Activated CD4-positive, alpha-beta T cell treated with anti-CD3 and anti-CD28 coated beads for 24 hours (primary cell): ENCODE measurements at places on chromosomes 5 and 9.

DNA sequence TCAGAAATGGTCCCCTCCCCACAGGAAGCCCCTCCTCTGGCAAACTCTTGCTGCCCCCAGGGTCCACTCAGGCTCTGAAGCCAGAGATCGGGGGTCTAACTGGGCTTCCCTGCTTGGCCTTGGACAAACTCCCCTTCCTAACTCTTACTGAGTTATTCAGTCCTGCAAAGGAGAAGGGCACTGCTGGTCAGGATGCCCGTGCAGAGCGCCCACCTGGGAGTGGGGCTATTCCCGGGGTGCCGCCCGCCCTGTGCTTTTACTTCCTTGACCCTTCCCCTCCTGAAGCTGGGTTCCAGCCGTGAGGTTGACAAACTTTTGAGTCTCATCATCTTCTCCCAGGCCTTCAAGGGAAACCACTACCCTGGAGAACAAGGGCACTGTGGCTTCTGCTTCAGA is 4.9 kb downstream of the TBC1D9B start:
- DNase-seq, result no peak

DNA sequence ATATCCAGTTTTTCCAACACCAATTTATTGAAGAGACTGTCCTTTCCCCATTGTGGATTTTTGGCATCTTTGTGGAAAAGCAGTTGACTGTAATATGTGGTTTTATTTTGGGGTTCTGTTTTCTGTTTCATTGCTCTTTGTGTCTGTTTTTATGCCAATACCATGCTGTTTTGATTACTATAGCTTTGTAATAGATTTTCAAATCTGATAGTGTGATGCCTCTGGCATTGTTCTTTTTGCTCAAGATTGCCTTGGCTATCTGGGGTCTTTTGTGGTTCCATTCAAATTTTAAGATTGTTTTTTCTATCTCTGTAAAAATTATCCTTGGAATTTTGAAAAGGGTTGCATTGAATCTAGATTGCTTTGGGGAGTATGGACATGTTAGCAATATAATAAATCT is 99.5 kb downstream of the NDUFAF2 start:
- no peak for DNase-seq

- no peak for DNase-seq
Measured at GRCh38 chr9:35091536-35091935, 4.9 kb downstream of the PIGO start.

DNA sequence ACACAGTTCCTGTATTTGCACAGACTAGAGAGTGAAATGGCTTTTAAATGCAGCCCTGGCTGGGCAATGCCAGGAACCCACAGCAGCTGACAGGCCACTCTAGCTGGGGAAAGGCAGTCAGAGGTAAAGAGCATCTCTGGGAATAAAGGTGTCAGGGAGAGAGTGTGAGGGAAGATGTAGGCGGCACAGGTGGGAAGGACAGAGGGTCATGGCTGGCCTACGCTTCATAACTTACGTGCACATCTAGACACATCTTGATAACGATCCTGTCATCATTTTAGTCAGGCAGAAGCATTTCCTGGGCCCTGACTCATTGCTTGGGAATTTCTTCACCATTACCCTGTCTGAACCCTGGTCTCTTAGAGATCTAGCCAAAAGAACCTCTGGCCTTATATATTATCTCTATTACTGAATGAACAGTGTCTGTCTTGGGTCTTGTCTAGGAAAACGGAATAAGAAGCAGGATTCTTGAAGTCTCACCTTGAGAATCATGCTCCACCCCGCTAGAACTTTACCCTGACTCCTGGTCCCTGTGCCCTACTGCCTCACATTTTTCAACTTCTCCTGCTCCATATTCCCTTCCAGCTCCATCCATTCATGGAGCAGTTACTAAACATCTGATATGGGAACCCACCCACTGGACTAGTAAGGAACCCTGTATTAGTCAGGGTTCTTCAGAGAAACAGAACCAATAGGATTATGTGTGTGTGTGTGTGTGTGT is 106.4 kb upstream of the ELL2 start:
- DNase-seq, result no peak

DNA sequence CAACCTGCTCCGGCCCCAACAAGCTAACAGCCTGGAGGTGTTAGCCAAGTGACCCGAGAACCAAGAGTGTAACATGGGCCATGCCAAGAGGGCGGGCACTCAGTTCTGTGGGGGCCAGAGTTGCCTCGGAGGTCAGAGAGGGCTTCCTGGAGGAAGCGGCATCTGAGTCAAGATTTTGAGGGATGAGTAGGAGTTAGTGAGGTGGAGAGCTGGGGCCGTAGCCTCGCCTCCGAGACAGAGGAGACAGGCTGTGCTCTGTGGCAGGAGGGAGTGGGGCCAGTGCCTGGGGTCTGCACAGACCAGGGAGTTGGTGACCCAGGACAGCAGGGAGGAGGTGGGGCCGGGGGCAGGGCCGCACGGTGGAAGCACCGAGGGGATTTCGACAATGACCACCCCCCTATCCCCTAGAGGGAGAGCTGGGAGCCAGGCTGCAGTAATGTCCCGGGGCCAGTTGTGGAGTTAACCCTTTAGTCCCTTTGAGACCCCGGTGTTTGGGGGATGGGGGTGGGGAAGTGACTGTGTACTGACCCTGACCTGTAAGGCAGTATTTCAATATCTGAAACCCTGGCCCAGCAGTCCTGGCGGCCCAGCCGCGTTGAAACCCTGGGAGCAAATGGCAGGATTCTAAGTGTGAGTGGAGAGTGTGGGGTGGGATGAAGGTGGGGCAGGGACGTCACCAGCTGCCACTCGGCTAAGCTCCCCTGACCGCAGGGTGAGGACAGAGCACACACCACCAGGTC is 148.7 kb upstream of the COL5A1 start:
- no peak for DNase-seq

GRCh38 chr5:55022450-55022849 is 1.6 kb upstream of the GZMK start:
- DNase-seq, result no peak

DNA sequence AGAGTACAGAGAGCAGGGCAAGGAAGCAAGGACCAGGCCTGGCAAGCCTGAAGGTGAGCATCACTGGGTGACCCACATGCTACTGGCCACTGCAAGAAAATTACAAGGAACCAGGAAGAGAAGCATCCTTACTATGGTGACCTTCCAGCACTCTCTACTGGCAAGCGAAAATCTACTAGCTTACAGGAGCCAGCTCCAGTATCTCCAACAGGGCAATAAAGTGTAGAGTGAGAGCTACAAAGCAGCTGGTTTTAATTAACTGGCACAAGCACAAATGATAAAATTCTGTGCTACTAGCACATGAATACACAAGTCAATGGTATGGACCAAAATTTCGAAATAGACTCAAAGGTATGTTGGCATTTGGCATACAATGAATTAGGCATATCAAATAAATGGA is 113.3 kb upstream of the CAST start:
- DNase-seq, result no peak

DNA sequence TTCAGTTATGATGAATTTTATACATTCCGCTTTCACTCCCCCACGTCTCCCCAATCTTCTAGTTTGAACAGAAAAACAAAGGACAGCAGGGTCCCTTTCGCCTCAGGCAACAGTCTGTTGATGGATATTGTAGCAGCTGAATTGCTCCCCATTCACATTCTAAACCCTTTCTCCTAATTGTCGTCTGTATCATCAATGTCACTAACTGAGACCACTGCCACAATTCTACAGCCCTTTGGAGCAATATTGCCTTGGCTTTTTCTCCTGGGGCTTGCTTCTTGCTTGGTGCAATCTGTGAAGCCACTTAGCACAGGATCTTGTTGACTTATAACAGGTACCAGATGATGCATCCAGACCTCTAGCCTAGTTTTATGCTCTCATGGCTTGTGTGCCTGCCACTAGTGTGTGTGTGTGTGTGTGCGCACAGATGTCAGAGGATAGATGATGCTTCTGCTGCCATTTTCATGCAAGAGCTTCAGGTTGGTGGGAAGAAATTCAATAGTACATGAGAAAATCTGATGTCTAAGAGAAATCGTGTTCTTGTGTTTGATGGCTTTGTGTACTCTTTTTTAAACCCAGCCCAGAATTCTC is 195.2 kb upstream of the ISL1 start:
- no peak for DNase-seq

GRCh38 chr5:95057615-95058014 is 227.3 kb downstream of the MCTP1 start:
- DNase-seq, result no peak

- DNase-seq, result no peak
Measured at GRCh38 chr5:129135633-129136032, 41.1 kb downstream of the ISOC1 start.

GRCh38 chr9:37062336-37062735 is 28.3 kb upstream of the PAX5 start:
- no peak for DNase-seq
